ENCODE measurements at places on chromosomes 6 and 20.

GRCh38 chr6:151806757-151807512 lies 547 bp upstream of the ESR1 start:
- DNase-seq: no peak

GRCh38 chr20:36273414-36274180 lies 32.5 kb upstream of the DLGAP4 start:
- no peak for DNase-seq

DNA sequence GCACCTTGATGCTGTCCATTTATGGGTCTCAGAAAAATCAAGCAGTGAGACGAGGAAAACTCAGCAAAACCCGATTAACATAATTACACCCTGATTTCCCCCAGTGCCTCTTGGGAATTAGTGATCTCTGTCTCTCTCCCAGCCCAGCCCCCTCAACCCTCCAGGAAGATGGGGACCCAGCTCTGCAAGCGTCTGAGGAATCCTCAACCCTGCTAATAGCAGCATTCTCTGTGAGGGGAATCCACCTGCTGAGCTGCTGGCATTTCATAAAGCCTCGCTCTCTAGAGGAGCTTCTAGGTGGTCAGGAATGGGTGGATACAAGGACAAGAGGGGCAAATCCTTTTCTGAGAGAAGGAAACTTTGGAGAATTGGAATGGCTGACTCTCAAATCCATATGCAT lies 13.9 kb downstream of the NR2E1 start:
- DNase-seq: no peak

DNA sequence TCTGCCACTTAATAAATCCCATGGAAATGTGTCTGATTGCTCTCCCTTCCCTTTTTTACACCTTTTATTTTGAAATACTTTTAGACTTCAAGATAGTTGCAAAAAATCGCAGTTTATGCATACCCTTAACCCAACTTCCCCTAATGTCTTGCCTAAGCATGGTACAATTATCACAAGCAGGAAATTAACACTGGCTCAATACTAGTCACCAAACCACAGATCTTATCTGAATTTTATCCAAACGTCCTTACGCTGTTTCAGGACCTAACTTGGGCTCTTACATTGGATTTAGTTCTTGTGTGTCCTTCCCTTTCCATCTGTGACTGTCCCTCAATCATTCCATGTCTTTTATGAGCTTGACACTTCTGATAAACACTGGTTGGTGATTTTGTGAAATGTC lies 146.3 kb downstream of the ZNF217 start:
- DNase-seq: no peak

DNA sequence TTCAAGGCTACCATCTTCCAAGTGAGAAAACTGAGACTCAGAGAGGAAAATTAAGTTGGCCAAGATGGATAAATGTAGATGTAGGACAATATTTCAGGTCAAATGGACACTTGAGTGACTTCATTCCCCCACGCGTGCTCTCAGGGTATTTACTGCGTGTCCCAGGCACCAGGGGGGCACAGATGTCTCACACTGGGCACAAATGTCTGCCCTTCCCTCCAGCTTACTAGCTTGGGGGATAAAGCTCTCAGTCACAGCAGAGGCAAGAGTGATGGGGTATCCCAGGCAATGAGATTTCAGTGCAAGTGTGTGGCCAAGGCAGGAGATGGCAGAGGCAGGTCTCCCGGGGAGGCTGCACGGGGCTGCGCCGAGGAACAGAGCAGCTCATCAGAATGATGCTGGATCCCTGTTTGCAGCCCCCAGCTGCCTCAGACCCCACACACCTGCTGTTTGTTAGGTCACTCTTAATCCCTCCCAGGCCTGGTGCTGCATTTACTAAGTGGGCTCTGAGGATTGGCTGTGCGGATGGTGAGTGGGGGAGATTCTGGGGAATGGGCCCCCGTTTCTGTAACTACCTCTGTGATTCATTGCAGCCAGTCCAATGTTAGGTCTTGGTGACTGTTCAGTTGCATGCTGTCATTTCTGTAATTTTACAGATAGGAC lies 44.1 kb downstream of the PTK7 start:
- no peak for DNase-seq

- DNase-seq: no peak
Observed at GRCh38 chr6:106309766-106310373, 15.7 kb downstream of the ATG5 start.

DNA sequence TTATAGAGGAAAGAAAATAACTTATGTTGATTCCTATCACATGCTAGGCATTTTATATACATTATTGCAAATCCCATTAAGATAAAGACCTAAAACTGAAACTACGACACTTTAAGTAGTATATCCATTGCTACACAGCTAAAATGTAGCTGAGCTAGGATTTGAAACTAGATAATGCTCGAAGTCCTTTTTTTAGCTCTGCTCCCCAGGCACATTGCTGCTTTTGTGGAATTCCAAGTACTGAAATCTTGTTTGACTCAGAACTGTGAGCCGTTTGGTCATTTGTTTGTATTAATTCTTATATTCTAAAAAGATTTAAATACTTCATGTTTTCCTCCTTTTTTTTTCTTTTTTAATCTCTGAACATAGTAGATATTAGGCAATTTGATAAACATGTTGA lies 644.8 kb downstream of the HACE1 start:
- no peak for DNase-seq

GRCh38 chr6:106913111-106913510 lies 61.4 kb downstream of the CD24 start:
- no peak for DNase-seq

Measured in activated T-cell treated with anti-CD3 and anti-CD28 coated beads for 24 hours (primary cell).